Inflammatory macrophage (primary cell): ENCODE measurements at places on chromosomes 4 and X.

DNA sequence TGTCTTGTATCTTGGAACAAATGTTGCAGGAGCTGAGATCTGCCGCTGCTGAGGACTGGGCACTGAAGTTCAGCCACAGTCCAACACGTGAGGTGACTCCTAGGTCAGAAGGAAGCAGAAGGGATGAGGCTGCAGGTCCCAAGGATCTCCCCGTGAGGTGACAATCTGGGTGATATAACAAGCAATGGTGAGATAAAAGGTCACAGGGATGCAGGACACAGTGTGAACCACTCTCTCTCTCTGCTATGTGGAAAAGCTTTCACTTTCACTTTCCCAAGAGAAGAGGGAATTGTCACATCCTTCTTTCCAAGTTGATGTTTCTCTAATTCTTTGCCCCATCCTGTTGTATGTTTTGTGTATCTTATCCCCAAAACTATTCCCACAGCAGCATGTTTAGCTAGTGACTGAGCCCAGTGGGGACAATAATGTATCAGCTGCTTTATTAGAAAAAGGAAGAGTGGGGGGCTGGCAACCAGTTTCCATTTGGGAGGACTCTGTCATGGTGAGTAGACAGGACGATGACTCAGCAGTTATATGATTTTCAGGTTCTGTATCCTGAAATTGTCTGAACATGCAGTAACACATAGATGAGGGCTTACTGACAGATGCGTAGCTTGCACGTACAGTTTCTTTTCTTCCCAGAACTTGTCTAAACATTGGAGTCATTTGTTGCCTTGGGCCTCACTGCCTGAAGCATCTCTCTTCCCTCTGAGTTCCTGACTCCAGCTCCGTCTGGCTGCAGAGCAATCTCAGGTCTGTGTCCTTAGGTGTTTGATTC, 1415.8 kb upstream of the TENM3 start:
- no peak for DNase-seq

- DNase-seq = peak; percentile 77
These were observed 57.4 kb downstream of the TSC22D3 start for GRCh38 chrX:107718156-107718621.

GRCh38 chrX:135086197-135086854, 34.0 kb downstream of the ETDB start:
- peak; percentile 25 for DNase-seq

DNA sequence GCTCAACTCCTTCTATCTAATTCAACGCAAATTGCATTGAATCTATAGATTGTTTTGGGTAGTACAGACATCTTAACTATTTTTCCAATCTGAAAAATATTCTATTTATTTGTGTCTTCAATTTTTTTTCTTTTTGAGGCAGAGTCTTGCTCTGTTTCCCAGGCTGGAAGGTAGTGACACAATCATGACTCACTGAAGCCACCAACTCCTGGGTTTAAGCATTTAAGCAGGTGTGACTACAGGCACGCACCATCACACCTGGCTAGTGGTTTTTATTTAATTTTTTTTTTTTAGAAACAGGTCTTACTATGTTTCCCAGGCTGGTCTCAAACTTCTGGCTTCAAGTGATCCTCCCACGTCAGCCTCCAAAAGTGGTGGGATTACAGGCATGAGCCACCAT, 98.3 kb downstream of the GK start:
- DNase-seq = no peak

GRCh38 chr4:24980064-24980690, 50.6 kb downstream of the LGI2 start:
- peak; percentile 85 for DNase-seq

GRCh38 chr4:183146478-183146877, 47.4 kb downstream of the WWC2 start:
- DNase-seq = no peak

DNA sequence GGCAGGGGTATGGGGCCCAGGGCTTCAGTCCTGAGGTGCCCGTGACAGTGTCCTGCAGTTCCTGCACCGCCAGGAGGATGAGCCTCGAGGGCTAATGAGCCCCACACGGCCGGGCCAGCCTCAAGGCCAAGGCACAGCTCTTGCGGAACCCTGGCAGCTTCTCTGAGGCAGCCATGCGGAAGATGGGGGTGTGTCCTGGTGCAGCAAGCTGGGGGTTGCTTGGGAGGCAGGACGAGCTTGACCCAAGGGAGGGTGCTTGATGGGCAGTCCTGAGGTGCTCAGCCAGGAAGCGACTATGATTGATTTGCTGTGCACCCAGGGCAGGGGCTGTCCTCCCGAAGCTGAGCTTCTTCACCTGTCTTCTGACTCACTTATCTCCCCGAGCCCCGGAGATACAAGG, 9.1 kb upstream of the FGFR3 start:
- no peak for DNase-seq

- no peak for DNase-seq
These were observed 44.8 kb downstream of the GSX2 start for GRCh38 chr4:54144661-54145171.

- no peak for DNase-seq
These were observed 50.0 kb upstream of the CLCN4 start for GRCh38 chrX:10106806-10107205.

DNA sequence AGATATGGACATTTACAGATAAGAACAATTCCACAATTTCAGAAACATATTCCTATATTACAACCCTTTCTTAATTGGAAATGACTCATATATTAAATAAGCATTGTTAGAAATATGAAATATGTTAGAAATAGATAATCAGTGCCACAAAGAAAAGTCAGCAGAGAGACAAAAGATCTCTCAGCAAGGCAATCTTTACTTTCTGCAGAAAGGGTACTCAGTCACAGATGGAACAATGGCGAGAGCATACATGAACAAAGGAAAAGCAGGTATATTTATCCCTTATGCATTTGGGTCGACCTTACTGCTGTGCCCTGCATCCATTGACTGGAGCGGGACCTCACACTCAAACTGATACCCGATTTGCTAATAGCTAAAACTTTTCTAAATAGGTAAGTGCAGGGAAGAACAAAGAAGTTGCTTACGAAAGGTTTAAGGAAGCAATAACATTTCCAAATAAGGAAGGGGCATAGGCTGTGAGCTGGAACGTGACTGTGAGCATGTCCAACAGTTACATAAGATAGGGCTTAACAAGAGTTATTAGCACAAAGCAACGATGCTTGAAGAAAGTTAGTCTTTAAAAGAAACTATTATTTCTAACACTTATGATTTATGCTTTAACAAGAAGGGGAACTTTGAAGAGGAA, 40.8 kb downstream of the MGARP start:
- peak; percentile 12 for DNase-seq

DNA sequence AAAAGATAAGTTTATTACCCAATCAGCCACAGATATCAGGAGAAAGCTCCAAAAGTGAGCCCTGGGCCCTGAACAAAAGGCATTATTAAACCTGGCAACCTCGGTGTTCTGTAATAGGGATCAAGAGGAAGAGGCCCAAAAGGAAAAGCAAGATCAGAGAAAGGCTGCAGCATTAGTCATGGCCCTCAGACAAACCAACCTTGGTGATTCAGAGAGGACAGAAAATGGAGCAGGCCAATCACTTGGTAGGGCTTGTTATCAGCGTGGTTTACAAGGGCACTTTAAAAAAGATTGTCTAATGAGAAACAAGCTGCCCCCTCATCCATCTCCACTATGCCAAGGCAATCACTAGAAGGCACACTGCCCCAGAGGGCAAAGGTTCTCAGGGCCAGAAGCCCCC, 75.7 kb downstream of the AGTR2 start:
- no peak for DNase-seq

GRCh38 chr4:141898346-141898745, 262.0 kb downstream of the IL15 start:
- DNase-seq = peak; percentile 2

- no peak for DNase-seq
These were observed 68.0 kb upstream of the MSX1 start for GRCh38 chr4:4791299-4792111.

GRCh38 chrX:65035446-65035770, 59.2 kb upstream of the ZC4H2 start:
- DNase-seq = no peak

DNA sequence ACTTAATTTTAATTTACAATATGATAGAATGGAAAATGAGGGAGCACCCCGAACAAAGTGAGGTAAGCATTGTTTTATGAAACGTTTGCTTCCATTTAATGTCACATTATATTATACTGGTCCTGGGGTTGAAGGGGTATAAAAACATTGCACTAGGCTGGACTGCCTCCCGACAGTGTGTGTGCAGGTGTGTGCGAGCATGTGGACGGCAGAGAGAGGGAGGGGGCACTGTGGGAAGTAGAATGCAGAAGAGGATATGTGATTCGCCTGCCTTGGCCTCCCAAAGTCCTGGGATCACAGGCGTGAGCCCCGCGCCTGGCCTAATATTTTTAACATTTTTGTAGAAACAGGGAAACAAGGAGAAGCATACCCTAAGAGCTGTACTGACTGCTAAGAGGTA, 36.0 kb downstream of the IRF2 start:
- DNase-seq = no peak

- no peak for DNase-seq
These were observed 575.3 kb downstream of the TRIML1 start for GRCh38 chr4:188714501-188714900.

DNA sequence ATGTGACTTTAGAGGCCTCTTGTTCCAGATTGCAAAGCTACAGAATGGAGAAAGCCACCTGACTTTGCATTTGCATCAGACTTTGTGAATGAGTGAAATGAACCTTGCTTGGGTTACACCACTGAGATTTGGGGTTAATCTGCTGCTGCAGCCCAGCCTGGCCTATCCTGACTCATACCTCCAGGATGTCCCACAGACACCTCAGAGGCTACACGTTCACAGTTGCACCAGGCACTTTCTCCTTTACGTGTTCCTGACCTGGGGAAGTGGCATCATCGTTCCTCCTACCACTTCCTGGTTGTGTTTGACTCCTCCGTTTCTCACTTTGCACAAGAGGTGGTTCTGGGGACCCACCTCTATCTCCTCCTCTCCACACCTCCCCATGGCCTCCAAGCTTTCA, 9.2 kb upstream of the SORCS2 start:
- no peak for DNase-seq

DNA sequence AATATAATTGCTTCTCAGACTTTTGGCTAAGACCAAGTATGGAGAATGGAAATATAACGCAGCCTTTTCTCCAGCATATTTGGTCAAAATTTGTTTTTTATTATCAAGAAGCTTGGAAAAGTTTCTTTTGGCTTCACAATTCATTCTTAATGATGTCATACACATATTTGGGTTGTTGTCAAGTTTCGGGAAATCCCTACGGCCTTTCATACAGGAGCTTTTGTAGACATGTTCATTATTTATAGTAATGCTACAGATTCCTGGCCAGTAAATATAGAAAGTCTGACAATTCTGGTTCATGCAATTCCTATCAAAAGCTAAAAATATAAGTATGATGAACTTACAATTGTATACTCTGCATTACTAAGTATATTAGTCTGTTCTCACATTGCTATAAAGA, 112.9 kb downstream of the IRF2 start:
- no peak for DNase-seq

DNA sequence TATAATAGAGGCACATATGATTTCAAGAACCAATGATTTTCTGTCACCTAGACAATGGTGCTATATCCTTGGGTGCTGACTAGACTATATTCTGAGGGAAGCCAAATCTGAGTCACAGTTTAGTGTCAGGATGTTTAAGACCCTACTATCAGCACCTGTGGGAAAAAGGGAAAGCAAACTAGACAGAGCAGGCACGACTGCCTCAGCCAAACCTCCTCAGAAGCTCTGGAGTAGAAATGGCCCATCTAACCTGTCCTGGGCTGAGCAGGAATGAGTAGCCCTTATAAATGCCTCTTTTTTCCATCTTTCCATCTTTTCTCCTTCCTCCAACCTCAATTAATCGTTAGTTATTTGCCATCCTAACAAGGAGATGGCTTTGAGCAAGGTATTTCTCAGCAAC, 80.4 kb upstream of the TECRL start:
- DNase-seq = no peak

DNA sequence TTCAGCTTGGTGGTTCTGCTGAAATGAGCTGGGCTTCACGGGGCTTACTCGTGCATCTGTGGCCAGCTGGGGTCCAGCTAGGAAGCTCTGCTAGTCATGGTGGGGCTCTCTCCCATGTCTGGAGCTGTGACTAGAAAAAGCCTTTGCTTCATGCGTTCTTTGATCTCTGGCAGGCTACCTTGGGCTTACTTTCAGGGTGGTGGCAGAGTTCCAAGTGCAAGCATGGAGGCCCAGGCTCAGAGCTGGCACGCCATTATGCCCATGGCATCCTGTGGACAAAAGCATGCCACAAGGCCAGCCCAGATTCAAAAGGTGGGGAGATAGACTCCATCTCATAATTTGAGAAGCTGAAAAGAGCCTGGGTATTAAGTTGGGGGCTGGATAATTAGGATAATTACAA, 55.4 kb upstream of the GBA3 start:
- no peak for DNase-seq

GRCh38 chrX:151753313-151754046, 18.9 kb downstream of the CNGA2 start:
- DNase-seq = peak; percentile 9

GRCh38 chr4:123876671-123877101, 480.1 kb downstream of the SPRY1 start:
- no peak for DNase-seq

- no peak for DNase-seq
These were observed 86.5 kb downstream of the ATG4A start for GRCh38 chrX:108178143-108178498.

GRCh38 chr4:27742816-27743215, 882.2 kb downstream of the STIM2 start:
- no peak for DNase-seq

DNA sequence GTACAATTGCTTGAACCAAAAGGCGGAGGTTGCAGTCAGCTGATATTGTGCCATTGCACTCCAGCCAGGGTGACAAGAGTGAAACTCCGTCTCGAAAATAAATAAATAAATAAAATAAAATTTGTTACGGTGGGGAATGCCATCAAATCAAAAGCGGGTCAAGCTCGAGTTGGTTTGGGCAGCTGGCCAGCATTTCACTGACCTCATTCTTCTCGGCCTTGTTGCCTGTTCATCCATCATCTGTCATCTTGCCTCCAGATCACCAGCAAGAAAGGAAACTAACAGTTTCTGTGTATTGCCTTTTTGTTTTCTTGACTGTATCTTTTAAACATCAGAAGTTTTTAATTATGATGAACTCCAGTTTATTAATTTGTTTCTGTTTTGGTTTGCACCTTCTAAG, 31.5 kb upstream of the KLHL2 start:
- DNase-seq = no peak

DNA sequence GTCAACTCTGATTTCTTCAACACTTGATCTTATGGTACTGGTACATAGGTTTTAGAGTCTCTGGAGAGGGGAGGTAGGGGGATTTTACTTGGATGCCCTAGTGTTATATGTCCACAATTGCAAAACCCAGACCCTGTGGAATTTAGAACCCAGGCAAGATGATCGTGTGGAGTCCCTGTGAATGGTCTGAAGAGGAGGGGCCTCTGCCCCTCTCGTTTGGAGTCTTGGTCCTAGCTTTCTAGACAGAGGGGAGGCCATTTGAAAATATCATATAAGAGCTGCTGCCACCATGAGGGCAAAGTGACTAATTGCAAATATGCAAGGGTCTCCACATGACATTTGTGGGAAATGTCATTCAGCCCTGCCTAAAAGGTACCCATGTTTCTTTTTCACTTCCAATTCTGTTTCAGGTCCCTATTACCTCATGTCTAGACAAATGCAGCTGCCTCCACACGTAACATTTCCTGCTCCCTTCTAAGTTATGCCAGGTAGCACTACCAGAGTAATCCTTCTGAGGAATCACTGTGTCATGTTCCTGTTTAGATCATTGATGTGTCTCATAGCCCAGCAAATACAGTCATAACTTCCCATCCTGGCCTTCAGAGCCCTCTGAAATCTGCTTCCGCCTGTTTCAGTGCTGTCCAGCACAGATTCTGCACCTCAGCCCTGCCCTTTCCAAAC, 126.8 kb downstream of the KLHL8 start:
- DNase-seq = peak; percentile 24
